ENCODE measurements at places on chromosomes 6 and 20.

GRCh38 chr6:5181510-5182317, 79.0 kb downstream of the LYRM4 start:
- DNase-seq: no peak

DNA sequence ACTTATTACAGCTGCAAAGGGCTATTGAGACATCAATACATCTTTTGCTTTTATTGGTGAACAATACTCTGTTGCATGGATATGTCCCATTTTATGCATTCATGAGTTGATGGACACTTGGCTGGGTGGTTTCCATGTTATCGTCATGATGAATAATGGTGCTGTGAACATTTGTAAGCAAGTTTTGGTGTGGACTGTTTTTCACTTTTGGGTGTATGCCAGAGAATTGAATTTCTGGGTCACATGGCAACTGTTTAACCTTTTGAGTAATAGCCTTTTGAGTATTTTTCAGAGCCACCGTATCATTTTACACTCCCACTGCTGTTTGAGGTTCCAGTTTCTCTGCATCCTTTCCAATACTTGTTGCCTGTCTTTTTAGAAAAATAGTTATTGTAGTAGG, 107.0 kb downstream of the JARID2 start:
- DNase-seq: no peak

- no peak for DNase-seq
These were observed 5.9 kb downstream of the SMAP1 start for GRCh38 chr6:70673601-70674000.

- no peak for DNase-seq
These were observed 37.6 kb upstream of the PLCB1 start for GRCh38 chr20:8094415-8094818.

- DNase-seq: no peak
These were observed 335.9 kb downstream of the BCKDHB start for GRCh38 chr6:80442366-80442765.

GRCh38 chr6:23002044-23002619, 432.8 kb downstream of the HDGFL1 start:
- DNase-seq: no peak

GRCh38 chr6:33430334-33430733, 10.5 kb downstream of the SYNGAP1 start:
- no peak for DNase-seq

GRCh38 chr6:51342393-51342792, 523.7 kb downstream of the TFAP2B start:
- no peak for DNase-seq

GRCh38 chr6:6003621-6004366, 2.9 kb downstream of the NRN1 start:
- no peak for DNase-seq

GRCh38 chr20:4787820-4788219, 66.1 kb downstream of the PRND start:
- no peak for DNase-seq

- no peak for DNase-seq
These were observed 36.4 kb upstream of the SYNJ2 start for GRCh38 chr6:157944983-157945931.

- no peak for DNase-seq
These were observed 1.3 kb downstream of the TSPYL1 start for GRCh38 chr6:116278481-116278829.

- no peak for DNase-seq
These were observed 69.1 kb downstream of the GRIK2 start for GRCh38 chr6:101462576-101462975.

DNA sequence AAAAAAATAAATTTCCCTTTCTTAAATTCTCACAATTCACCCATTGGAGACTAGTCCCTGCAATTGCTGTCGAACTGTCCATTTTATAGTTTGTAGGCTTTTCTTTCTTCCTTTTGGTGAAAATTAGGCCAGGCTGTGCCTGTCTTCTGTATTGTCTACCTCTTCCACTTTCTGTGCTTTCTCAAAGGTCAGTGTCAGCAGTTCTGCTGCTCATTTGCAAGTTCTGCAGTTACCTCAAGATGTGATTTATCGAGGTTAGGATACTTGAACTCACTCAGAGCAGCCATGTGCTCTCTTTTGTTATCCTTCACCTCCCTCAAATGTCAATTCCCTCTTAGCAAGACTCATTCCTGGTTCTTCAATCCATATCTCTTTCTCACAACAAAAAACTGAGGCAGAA, 179.1 kb downstream of the SLC35F1 start:
- DNase-seq: no peak

DNA sequence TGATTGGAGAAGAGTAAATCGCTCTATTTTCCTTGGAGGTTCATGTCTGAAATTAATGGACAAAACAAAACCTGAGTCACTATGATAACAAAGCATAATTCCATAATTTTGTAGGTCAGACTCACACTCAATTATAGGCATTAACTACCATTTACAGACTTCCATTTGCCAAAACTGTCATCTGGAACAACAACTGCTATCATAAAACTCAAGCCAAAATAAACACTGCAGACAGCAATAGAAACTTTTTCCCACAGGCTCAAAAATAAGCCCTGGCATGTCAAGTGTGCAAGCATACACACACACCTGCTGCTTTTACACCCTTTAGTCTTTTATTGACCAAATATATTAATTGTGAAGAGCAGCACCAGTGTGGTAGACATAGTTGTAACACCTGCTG, 7.1 kb downstream of the MRPS10 start:
- DNase-seq: no peak

GRCh38 chr6:20001286-20001685, 164.1 kb downstream of the ID4 start:
- DNase-seq: no peak

Measured in CD4-positive, alpha-beta T cell treated with Interleukin-15 for 1 hour (primary cell).